ENCODE measurements at places on chromosomes 16 and 17.

DNA sequence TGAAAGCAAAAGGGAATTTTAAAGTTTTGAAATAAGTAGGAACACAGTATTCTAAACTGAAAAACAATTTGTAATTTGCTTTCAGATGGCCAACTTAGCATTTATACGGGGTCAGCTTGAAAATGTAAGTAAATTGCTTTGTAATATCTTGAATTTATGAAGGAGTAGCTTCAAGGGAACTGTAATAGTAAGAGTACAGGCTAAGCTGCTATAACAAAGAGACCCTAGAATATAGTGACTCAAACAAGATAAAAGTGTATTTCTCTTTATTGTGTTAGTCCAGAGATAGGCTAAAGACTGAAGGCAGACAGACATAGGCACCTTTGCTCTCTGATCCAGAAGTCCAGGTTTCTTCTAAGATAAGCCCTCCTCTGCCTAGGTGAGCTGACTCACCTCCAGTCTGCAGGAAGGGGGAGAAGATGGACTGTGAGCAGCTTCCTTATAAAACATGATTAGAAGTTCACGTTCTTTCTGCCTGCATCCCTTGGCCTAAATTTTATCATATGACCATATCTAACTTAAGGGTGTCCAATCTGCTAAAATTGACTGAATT lies 3.2 kb downstream of the TTC19 start:
- DNase-seq, result no peak

DNA sequence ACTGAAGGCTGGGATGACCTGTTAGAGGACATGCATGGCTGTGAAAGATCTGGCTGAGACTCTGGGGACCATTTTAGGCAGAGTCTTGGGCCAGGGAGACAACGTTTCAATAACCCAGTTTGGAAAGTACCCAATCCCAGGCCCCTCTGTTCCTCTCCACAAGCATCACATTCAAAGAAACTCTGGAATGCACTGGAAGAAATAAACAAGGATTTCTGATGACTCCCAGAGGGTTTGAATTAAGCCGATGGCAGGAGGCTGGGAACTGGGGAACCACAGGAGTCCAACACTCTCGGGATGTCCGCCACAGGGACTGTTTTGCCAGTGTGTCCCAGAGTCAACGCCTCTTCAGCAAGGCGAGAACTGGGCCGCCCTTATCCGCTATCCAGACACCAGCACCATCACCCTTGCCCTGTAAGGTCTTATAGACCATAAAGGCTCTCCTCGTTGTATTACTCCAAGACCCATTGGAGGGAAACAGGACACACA lies 3.3 kb downstream of the PMP22 start:
- DNase-seq, result no peak

GRCh38 chr17:79699386-79700036 lies 31.2 kb upstream of the ENPP7 start:
- no peak for DNase-seq

DNA sequence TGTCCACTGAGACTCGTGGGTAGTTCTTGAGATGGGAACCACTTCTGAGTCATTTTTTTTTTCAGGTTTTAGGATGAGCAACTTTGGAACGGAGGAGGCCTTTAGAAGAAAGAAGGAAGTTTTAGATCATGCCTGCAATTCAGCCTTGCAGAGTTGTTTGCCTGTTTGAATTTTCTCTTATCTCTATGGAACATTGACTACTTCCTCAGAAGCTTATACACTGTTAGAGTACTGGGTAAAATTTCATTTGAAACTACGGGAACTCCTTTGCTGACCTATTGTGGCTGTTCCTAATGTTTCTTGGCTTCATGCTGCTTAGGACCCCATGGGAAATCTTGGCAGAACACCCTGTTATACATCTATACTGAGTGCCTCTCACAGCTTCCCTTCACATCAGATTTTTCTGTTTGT lies 70.8 kb downstream of the MAP2K6 start:
- no peak for DNase-seq

GRCh38 chr17:75457047-75457654 lies 716 bp downstream of the TMEM94 start:
- DNase-seq, result peak; percentile 34

- DNase-seq, result no peak
Observed at GRCh38 chr17:3879591-3880417, 13.0 kb downstream of the CAMKK1 start.

- no peak for DNase-seq
Observed at GRCh38 chr16:87542531-87543102, 49.8 kb upstream of the ZCCHC14 start.

GRCh38 chr17:78794399-78794798 lies 12.3 kb upstream of the CYTH1 start:
- no peak for DNase-seq

DNA sequence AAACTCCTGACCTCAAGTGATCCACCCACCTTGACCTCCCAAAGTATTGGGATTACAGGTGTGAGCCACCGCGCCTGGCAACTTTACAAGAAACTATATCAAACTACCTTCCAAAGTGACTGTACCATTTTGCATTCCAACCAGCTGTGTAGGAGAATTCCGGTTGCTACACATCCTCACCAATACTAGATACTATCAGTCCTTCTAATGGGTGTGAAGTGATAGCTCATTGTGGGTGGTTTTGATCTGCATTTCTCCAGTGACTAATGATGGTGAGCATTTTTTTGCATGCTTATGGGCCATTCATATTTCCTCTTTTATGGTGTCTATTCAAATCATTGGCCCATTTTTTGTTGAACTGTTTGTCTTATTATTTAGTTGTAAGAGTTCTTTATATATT lies 37.7 kb downstream of the SCNN1B start:
- no peak for DNase-seq

DNA sequence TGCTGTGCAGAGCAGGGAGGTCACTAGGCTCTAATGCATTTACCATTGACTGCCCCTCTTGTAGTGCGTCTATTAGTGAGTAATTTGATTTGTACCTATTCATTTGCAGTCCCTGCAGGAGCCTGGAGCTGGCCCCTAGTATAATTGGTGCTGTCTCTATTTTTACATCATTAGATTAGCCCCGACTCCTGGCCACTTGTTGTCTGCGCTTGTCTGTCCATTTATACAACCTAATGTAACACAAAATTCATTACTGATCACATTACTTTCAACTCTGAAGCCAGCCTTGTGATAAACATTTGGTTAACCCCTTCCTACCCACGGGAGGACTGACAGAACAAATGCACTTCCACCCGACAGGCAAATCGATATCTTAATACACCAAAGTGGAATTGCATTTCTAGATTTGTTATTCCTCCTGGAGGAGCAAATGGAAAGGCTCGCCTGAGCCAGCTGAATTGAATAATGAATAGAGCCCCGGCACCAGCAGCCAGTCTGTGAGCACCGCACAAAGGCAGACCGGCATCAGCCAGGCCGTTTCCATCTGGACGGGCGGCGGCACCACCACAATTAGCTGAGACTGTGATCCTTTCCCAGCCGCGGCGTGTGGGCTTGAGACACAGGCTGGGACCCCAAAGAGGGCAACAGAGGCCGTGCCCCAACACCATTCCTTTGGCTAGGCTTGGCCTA lies 18.7 kb upstream of the TBX2 start:
- no peak for DNase-seq

DNA sequence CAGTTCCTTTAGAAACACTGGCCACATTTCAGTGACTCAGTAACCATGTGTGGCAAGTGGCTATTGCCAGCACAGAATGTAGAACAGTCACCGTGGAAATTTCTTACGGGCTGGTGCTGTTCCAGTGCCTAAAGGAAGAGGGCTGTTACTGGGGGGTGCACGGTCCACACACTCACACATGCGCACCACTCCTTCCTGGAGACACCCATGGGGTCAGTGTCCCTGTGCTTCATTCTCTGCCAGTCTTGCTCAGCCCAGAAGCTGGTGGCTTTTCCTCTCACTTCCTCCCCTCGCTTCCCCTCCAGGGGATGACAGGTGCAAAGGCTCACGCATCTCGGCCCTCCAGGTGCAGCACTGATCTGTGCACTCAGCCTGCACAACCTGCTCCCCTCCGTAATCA lies 115.6 kb downstream of the CCDC182 start:
- peak; percentile 52 for DNase-seq

- DNase-seq, result peak; percentile 66
Observed at GRCh38 chr16:85750827-85751697, at the start of gene C16orf74. TSS of gene C16orf74 (minus strand) at chr16:85751096. CDS start at chr16:85735217, 15,879 bp downstream.

GRCh38 chr16:49594685-49595498 lies 221.3 kb downstream of the C16orf78 start:
- no peak for DNase-seq

DNA sequence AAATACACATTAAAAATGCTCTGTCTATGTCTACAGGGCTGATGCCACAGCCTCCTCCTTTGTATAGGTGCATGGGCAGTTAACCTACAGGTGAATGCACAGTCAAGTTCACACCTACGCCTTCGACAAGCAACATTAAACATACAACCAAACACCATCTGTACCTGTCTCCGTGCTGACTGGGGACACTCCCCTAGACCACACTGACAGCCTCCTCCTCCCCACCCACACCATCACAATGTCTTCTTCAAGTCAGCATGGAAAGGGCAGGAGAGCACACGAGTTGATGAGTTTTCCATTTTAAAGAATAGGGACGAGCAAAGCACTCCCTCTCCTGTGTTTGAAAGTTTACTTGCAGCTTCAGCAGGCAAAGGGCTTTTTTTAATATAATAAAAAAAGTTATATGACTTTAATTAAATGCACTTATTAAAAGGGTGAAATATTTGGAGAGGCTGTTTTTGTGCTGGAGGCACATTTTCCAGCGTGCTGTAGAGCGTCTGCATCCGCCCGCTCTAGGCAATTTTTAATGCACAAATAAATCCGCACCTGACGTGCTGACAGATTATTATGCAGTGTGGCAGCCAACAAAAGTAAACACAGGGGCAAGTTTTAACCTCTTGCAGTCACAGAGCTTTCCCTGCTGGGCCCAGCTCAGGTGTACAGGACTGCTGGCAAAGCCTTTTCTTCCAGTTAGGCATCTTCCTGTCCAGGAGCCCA lies 367.9 kb downstream of the SOX9 start:
- DNase-seq, result no peak

- no peak for DNase-seq
Observed at GRCh38 chr17:2400474-2400866, 390 bp downstream of the MNT start.

GRCh38 chr16:58670177-58670576 lies 14.4 kb downstream of the SLC38A7 start:
- DNase-seq, result no peak

GRCh38 chr17:57538736-57539456 lies 206.2 kb downstream of the CCDC182 start:
- no peak for DNase-seq

DNA sequence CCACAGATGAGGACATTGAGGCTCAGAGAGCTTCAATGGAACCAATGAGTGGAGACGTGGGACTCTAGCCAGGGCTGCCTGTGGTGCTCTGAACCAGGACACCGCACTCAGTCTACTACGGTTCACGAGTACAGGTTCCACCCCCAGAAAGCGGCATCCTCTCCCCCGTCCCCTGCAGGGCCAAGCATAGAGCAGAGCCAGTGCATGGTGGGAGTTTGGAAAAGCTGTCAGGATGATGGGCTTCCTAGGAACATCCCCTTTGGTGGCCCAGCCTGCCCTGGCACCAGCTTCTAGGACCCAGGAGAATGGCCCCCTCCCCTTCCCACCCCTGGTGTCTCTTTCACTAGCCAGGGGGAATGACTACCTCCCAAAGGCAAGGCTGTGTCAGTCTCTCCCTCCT lies 8.4 kb downstream of the ZNF319 start:
- DNase-seq, result no peak

Measured in foreskin fibroblast (primary cell).